ENCODE measurements at places on chromosomes 7 and 10.

DNA sequence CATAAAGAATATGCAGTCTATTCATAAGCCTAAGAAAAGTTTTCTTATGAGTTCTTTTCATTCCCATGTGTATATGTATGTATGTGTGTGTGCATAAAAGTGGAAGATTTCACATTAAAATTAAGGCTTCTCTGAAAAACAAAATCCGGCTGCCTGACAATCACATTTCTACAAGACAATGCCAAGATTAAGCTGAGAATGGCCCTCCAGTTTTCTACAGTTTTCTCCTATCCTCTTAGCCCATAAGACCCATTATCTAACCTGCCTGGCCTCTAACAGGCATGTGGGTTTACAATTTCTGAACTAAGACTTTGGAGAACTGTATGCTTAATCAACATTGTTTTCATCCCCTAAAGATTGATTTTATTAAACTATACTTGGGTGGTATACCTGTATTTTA, 446.0 kb upstream of the SEMA3A start:
- DNase-seq = no peak

DNA sequence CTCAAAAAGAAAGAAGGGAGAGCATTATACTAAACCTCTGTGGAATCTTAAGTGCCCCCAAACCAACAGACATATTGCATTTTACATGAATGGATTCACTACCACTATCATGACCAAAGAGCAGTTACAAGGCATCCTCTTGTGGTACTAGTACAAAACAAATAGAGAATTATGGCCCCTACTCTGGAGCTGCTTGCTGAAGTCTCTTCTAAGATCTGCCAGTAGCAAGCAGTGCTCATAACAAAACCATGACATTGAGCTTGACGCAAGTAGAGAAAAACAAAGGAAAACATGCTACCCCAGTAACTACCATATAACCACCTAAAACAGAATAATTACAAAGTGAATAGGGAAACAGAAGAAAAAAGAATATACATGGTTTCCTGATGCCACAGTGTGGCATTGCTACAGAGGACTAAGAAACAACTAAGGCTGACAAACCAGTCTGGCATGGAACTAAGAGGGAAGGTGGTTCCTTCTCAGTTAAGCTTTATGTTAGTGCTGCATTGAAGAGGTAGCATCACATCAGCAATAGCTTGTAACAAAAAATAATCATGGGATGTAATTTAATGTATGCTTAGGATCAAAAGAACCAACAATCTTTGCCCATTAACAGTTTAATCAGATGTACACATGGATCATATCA, 150.2 kb upstream of the AGR3 start:
- no peak for DNase-seq

DNA sequence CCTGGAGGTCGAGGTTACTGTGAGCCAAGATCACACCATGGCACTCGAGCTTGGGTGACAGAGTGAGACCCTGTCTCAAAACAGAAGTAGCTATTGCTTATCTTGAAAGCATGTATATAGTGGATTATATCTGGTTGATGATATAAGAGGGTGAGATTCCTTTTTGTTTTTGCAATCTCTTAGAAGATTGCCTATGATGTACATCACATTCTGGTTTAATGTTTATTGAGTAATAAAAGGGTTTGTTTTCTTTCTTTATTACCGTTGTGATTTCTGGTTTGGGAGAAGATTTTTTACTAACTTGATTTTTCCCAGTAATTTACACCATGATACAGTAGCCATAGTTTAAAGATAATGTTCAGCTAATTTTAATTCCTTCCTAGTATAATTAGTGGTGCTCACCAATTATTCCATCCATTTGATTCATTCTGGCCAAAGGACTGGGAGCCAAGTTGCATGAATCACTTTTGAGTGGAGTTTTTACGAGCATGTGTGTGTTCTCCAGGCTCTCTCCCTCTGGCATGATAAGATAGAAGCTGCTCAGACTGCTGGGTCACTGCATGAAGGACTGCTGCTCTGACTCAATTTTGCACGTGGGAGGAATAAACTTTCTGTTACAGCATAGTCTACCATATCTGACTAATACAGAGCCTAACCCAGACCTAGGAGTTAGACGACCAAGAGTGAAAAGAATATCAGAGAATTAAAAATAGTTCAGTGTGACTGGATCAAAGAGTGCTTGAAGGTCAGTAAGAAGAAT, 13.5 kb upstream of the TSPAN13 start:
- no peak for DNase-seq

GRCh38 chr10:29482591-29483431, 152.0 kb downstream of the SVIL start:
- DNase-seq = peak; percentile 40

GRCh38 chr7:36379831-36380504, 9.7 kb upstream of the ANLN start:
- no peak for DNase-seq

DNA sequence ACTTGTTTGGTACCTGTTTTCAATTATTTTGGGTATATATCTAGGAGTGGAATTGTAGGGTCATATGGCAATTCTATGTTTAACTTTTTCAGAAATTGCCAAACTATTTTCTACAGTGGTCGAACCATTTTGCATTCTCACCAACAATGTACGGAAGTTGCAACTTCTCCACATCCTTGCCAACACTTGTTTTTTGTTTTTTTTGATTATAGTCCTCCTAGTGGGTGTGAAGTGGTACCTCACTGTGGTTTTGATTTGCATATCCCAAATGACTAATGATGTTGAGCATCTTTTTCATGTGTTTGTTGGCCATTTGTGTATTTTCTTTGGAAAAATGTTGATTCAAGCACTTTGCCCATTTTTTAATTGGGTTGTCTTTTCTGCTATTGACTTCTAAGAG, 122.1 kb downstream of the RPS24 start:
- DNase-seq = no peak

DNA sequence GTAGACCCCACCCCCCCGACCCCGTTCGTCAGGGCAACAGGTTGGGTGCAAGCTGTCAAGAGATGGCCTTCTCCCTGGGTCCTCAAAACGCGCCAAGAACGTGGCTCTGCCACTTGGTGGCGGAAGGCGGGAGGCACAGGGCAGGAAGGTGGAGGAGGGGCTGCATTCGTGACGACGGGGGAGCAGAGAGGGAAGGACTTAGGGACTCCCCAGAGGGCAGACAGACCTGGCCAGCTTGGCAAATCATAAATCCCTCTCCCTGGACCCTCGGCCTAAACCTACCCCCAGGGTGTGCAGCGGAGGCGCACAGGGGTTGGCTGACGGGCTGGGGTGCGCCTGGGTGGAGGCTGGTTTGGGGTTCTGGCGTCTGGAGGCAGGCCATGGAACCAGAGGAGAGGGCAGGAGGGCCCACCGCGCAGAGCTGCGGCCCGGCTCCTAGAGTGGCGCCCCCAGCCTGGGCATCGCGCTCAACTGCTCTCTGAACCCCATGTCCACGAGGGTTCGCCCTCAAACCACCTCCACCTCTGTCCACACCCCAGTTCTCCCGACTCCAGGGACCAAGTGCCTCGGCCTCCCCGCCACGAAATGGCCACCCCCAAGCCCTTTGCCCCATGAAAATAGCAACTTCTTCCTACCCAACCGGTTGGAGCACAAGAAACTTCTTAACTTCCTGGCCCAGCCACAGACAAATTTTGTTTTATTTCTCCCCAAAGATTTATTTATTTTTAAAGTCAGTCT, 10.8 kb upstream of the GATA3 start:
- no peak for DNase-seq

GRCh38 chr7:51314726-51315125, 1.9 kb downstream of the COBL start:
- no peak for DNase-seq

GRCh38 chr7:140206616-140207389, 30.0 kb upstream of the KDM7A start:
- no peak for DNase-seq

- no peak for DNase-seq
Observed at GRCh38 chr7:69399401-69399800, 198.9 kb upstream of the AUTS2 start.

DNA sequence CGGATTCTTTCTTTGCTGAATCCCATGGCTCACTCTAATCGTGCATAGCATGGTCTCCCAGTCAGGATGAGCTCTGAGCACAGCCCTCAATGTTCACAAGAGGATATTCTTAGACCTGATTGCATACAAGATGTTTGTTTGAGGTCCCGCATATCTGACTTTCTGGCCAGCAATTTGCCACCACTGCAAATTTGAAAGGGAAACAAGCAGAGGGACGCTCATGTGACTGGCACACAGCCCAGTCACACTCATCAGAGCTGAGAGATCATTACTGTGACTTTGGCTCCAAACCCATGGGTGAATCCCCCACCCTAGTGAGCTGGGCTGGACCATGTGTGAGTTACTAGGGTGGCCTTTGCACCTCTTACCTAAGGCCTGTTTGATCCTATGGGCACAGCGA, 9.9 kb downstream of the TAS2R41 start:
- DNase-seq = no peak

DNA sequence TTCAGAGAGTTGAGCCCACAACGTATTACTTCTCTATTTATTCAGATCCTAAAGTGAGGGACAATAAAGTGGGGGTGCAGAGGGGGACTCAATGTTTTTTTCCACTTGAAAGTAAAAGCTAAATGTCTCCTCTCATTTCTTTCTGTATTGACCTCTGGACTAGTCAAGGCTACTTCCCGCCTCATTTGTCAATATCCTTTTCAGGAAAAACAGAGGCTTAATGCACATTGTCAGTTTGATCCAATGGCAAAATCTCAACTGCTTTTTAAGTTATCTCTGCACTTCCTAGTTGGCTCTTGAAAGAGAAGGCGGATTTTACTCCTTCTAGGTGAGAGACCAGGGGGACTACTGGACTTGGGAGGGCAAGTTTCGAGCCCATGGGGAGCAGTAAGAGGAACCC, 56.4 kb downstream of the HIPK2 start:
- DNase-seq = no peak

GRCh38 chr10:121818599-121818998, 109.2 kb downstream of the ATE1 start:
- no peak for DNase-seq

DNA sequence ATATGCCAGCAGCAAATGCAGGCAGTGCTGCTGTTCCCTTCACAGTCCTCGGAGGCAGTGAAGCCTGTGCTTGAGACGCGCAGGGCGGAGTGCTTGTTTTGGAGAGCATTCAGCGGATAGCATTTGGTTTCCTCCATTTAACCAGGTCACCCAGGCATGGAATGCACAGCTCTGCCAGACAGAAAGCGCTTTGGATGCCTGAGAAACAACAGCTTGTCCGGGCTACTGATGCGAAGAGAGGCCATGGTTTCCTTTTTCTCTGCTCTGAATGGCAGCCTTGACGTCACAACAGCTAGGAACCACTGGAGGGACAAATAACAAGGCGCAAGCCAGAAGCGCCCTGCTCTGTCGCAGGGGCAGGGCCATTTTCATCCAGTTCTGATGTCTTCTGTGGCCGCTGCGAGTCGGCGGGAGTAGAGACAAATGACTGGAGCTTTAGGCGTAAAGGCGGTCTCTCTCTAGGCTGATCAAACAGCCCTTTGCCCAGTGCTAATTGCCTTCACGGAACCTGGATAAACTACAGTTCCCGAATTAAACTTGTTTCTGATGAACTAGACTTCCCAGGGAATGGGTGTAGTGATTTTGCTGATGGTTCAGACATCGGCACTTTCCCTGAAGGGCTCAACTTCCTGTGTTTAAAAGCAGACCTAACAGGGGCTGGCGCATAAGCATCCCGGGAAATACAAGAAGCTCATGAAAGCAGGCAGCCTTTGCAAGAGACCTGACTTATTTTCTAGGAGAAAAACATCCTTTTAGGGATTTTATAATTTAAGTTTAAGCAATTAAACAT, 187.6 kb upstream of the KLF14 start:
- no peak for DNase-seq

- DNase-seq = no peak
Observed at GRCh38 chr10:88114368-88114767, 250.9 kb downstream of the PTEN start.

- no peak for DNase-seq
Observed at GRCh38 chr10:110444004-110444337, 53.7 kb upstream of the DUSP5 start.

DNA sequence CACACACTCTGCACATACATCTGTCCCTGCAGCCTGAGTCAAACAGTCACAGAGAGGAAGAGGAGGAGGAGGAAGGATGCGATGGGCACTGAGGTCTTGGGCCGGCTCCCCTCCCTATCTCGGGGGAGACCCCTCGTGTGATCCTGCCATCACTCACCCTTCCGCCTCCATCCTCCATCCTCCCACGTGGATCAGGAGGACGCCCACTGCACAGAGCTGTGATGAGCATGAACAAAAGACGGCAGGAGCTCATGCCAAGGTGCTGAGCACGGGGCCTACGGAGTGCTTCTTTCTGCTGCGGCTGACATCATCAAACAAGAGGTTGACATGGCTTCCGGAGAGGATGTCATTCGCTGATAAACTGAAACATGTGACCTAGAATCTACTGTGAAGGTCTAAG, 68.0 kb downstream of the DIP2C start:
- DNase-seq = no peak

- DNase-seq = no peak
Observed at GRCh38 chr10:110834629-110835301, 37.0 kb upstream of the PDCD4 start.

DNA sequence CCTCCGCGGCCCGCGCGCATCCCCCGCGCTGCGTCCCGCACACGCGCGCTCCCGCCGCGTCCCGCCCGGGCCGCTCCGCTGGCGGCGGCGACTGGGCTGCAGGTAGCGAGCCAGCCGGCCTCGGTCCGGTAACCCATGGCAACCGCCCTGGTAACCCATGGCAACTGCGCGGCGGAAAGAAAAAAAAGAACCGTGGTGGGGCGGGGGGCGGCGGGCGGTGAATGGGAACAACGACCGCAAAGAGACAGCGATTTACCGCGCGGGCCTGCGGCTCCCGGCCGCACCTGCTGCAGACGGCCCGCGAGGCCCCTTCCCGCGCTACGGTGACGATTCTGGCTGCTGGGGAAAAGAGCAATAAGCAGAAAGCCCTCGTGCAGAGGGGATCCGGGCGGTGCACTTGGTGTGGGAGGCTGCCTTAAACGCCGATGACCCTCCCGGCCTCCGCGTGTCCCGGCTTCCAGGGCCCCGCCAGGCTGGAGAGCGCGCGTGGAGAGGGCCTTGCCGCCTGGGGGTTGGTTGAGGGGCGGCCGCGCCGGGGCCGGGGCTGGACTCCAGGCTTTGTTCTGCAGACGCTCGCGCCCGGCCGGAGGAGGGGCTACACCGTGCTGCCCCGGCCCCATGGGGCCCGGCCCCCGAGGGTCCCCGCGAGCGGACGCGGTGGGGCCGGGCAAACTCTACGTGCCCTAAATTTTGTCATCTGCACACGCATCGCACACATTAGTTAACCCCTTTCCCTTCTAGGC, 84.7 kb downstream of the SNX10 start:
- DNase-seq = no peak

GRCh38 chr7:103010211-103010610, 64.4 kb downstream of the FBXL13 start:
- DNase-seq = no peak

- DNase-seq = peak; percentile 56
Observed at GRCh38 chr7:66206119-66206933, 1.2 kb downstream of the TPST1 start.

GRCh38 chr7:29247963-29248236, 53.3 kb downstream of the CHN2 start:
- DNase-seq = no peak

DNA sequence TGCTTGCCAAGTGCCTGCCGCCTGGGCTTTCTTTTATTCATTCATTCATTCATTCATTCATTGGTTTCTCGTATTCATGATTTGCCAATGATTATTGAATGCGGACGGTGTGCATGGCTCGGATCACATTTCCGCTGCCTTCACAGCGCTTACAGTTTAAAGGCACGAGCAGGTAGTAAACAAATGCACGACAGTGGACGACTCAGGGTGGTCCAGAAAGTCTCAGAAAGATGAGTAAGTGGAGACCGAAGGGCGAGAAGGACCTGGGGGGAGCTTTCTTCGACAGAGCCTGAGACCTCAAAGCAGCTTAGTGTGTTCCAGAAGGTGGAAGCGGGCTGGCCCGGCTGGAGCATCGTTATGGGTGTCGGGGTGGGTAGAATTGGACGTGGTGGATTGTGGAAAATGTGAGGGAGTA, 506 bp downstream of the MCM10 start:
- DNase-seq = no peak

All from osteocyte (in vitro differentiated cells).